MG63 (cell line): ENCODE measurements at places on chromosomes 4 and X.

DNA sequence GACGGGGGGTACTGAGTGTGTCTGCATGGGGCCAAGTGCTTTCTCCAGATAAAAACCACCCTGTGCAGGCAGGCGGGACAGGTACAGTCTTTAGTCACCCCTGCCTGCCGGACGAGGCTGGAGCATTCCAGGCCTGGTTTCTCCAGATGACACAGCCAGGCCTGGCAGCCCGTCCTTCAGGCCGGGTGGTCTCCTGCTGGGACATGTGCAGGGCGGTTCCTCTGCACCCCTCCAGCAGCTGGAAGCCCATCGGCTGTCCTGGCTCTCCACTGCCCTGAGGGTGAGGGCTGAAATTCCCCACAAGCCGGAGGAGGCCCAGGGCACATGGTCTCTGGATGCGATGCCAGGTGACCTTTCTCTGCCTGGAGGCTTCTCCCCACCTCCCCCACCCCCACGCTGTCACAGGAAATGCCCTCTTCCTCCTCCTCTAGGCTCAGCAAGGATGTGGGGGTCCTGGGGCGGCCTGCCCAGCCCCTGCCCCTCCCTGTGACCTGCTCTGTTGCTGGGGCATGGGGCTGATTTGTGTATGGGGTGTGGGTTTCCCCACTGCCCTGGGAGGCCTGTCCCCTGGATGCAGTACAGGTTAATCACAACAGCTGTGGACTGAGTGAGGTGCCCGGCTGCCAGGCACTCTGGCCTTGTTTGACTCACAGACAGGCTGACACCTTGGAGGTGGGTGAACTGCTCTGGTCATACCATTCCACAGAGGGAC, 110.7 kb upstream of the LRPAP1 start:
- DNase-seq: no peak

- DNase-seq: no peak
These were observed 32.7 kb downstream of the RRAGB start for GRCh38 chrX:55750256-55750655.

- no peak for DNase-seq
These were observed 11.7 kb upstream of the PTPN13 start for GRCh38 chr4:86582410-86582809.

GRCh38 chrX:13082206-13083065, 38.0 kb upstream of the FAM9C start:
- DNase-seq: no peak

DNA sequence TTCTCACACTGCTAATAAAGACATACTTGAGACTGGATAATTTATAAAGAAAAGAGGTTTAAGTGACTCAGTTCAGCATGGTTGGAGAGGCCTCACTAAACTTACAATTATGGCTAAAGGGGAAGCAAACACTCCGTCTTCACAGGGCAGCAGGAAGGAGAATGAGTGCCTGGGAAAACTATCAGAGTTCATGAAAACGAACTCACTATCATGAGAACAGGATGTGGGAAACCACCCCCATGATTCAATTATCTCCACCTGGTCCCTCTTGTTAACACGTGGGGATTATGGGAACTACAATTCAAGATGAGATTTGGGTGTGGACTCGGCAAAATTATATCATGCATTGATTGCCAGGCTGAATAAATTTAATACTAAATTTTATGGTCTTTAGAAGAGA, 592.7 kb downstream of the GRXCR1 start:
- no peak for DNase-seq

DNA sequence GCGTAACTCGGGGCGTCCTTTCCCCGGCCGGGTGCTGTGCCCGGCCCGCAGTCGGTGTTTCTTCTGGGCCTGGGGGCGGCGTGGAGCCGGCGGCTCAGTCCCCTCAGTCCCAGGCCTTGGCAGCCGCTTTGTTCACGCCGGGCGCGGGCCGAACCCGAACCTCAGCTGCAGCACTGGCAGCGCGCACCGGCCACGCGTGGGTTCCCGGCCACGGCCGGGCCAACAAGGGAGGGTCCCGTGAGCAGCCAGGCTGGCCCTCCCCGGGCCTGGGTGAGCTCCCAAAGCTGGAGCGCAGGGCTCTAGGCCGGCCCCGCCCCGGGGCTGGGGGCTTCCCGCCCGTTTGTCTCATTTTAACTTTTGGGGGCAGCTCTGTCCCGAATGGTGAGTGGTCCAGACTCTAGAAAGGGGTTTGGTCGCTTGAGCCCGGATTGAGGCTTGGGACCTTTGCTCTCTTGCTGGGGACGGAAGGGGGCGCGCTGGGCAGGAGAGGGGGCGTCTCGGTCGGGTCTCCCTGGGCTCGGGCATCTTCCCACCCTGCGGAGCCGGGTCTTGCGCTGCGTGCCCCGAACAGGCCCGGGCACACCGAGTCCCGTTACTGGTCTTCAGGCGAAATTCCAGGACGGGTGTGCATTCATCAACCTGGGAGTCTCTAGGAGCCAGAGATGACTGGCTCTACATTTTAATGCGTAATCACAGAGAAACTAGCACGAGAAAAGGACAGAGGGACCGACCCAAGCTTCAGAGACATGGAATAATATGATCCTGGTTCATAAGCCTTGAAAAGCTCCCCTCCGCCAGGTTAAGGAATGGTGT, 177.1 kb downstream of the CBR4 start:
- DNase-seq: peak; percentile 44

GRCh38 chrX:110964786-110965185, 131.2 kb upstream of the PAK3 start:
- no peak for DNase-seq

GRCh38 chr4:165692082-165692481, 181.0 kb upstream of the TLL1 start:
- no peak for DNase-seq

DNA sequence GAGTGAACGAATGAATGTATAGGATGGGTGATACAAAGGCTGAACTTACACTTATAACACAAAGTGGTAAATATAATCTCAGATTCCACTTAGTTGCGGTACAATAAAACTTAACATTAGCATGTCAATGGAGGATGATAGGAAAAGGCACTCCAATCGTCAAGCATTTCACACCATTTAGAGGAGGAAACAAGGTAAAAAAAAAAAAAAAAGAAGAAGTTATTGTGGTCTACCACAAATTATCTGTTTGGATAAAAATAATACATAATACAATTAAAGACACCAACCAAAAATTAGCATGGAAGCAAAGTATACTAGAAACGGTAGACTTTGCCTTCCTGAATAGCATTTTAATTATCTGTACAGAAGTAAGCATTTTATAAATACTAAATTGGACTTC, 205.5 kb downstream of the PPP3CA start:
- DNase-seq: no peak

GRCh38 chr4:102358128-102358527, 12.8 kb upstream of the SLC39A8 start:
- DNase-seq: no peak

DNA sequence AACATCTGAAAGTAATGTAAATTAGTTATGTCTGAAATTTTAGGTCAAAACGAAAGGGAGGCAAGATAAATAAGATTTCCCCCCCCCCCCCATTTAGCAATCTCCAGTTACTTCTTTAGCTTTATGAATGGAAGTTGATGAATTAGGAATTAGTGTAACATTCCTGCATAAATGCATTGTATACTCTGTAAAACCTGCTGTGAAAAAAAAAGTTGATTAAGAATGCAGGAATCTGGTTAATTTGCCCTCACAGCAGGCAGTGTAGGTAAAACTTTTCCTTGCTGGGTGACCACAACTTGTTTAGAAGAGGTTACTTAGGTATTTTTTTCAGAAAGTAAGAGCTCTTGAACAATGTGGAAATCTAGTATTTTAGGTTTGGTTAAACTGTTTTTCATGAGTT, 15.3 kb downstream of the LARP7 start:
- no peak for DNase-seq

GRCh38 chr4:189204616-189205015, 736.1 kb upstream of the FRG1 start:
- DNase-seq: no peak

DNA sequence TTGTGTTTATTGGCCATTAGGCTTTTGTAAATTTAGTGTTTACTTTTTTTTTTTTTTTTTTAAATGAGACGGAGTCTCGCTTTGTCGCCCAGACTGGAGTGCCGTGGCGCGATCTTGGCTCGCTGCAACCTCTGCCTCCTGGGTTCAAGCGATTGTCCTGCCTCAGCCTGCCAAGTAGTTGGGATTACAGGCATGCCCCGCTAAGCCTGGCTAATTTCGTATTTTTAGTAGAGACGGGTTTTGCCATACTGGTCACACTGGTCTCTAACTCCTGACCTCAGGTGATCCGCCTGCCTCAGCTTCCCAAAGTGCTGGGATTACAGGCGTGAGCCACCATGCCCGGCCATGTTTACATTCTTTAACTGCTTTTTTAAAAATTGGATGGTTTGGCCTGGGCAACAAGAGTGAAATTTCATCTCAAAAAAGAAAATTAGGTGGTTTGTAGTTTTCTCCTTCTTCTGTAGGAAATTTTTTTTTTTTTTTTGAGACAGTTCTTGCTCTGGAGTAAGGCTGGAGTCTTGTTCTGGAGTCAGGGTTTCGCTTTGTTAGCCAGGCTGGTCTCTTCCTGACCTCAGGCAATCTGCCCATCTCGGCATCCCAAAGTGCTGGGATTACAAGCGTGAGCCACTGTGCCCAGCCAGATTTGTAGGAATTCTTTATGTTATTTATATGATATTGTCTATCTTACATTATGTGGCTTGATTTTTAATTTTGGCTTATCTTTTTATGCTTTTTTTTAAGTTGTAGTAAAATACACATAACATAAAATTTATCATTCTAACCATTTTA, 15.1 kb downstream of the UBE2K start:
- DNase-seq: no peak
